Heart right ventricle (tissue), 16 donors: ENCODE measurements at places on chromosomes 16 and 17. TPM values are rescaled to one million over a fixed set of nuclear protein-coding genes. Genes with fewer than 3 reads are reported as not detected.

DNA sequence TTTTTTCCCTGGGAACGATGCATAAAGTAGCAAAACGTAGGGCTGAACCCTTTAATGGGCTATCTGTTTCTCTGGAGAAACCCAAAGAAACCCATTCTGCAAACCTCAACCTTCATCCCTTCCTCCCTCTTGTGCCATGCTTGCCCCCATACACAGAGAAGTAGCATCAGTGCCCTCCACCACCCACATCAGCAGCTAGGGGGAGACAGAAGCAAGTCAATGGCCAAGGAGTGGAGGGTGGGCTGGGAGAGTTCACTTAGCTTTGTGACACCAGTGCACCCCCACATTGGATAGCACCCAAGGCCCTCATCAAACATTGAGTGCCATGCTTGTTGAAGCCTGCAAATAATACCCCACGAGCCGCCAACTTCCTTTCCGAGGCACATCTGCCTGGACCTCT, 282.4 kb downstream of the ABCC12 start:
- no peak for DNase-seq
- no peak overlapping the region for H3K4me3 ChIP-seq
- no peak overlapping the region for H3K27ac ChIP-seq
- no peaks in the 10 kb centered on the region for H3K4me1 ChIP-seq
- no peaks in the 10 kb centered on the region for H3K36me3 ChIP-seq
- no peaks in the 10 kb centered on the region for H3K27me3 ChIP-seq

CD79B gene
- polyA plus RNA-seq, result 5.8 TPM

RDM1 gene
- polyA plus RNA-seq, result not detected

GRCh38 chr17:56866496-56866895, 32.5 kb downstream of the DGKE start:
- no peaks in the 10 kb centered on the region for H3K4me1 ChIP-seq
- H3K4me3 ChIP-seq, result no peak overlapping the region
- H3K27ac ChIP-seq, result no peak overlapping the region
- no peaks in the 10 kb centered on the region for H3K27me3 ChIP-seq

TMC8 gene
- polyA plus RNA-seq, result 0.96 TPM

GNGT2 gene
- polyA plus RNA-seq, result 4.6 TPM
